B cell (primary cell): ENCODE measurements at places on chromosomes 3 and 15. TPM values are rescaled to one million over a fixed set of nuclear protein-coding genes. Genes with fewer than 3 reads are reported as not detected.
A peak's percentile ranks its signal among the peaks of the same experiment; 100 is the strongest.

GRCh38 chr15:23686466-23687142, 501 bp downstream of the NDN start:
- no peaks in the 10 kb centered on the region for H3K36me3 ChIP-seq

DNA sequence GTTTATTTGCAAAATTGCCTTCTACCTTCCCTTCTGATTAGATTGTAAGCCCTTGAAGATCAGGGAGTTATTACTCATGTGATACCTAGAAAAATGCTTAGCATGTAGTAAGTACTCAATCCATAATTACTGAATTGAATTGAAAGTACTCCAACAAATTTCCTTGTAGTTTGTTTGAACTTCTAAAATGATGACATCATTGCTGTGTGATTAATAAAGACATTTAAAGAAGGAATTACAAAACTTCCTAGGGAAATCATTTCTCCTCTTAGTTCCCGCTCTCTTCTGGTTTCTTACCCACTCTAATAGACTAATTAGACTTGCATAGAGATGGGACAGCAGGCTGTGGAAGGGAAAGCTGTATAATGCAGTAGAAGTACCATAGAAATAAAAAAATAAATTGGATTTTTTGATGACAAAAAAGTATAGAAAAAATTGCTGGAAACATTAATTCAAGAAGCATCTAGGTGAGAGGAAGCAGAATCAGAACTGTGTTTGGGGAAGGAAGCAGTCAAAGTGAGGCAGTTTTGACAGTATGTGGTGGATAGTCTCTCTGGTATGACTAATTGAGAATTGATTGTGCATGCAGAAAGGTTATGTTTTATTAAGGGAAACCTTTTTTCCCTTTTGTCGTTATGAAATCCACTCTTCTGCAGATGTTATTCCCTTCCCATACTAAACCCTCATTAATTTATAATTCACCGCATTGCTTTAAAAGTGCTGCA, 93.0 kb downstream of the ALCAM start:
- no peak overlapping the region for H3K27ac ChIP-seq
- DNase-seq: no peak
- H3K4me1 ChIP-seq: no peaks in the 10 kb centered on the region
- H3K36me3 ChIP-seq: no peaks in the 10 kb centered on the region
- H3K4me3 ChIP-seq: no peak overlapping the region

DNA sequence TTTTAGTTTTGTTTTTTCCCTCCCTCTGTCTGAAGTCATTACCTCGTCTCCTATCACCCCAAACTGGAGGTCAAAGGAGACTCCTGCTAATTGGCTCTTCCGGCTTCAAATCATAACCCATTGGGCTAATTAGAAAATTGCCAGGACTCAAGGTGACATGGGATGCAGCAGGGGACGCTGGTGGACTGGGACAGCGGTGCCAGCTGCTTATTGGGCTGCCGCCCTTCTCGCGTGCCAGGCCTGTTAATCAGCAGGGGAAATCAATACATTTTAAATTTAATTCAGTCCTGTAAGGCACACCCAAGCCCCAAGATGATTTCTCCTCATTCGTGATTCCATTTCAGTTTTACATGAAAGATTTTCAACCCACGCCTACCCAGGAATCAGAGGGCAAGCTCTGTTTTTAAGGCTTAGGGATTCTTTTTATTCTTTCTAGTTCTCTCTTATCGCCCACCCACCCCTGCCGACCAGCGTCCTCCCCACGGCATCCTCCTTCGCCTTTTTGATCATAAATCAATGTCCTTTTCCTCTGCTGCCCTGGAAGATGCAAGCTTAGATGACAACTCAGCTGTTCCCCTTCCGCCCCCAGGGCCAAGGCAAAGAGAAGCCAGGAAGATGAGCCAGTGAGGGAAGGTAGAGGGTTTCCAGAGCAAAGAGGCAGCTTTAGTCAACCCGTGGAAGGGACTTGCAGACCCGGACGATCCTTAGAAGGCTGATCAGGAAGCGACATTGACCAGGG, 329.6 kb downstream of the UACA start:
- no peak for DNase-seq
- no peak overlapping the region for H3K27ac ChIP-seq
- no peaks in the 10 kb centered on the region for H3K27me3 ChIP-seq
- H3K36me3 ChIP-seq: no peaks in the 10 kb centered on the region
- no peak overlapping the region for H3K4me3 ChIP-seq

- no peaks in the 10 kb centered on the region for H3K27me3 ChIP-seq
- no peak overlapping the region for H3K4me3 ChIP-seq
- no peaks in the 10 kb centered on the region for H3K4me1 ChIP-seq
- H3K27ac ChIP-seq: no peak overlapping the region
- peaks cover 53% of the 10 kb centered on the region for H3K36me3 ChIP-seq
Measured at GRCh38 chr15:90641581-90642463, 75.3 kb upstream of the BLM start.

DNA sequence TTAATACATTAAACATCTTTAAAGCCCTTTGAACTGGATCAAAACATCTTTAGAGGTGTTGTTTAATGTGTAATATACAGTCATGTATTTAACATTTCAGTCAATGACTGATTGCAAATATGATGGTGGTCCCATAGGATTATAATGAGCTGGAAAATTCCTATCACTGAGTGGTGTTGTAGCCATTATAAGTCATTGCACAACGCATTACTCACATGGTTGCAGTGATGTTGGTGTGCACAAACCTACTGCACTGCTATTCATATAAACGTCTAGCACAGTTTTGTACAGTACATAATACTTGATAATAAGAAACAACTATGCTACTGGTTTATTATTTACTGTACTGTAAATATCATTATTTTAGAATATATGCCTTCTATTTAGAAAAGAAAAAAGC, 75.6 kb downstream of the DTWD1 start:
- no peak for DNase-seq
- H3K4me3 ChIP-seq: no peak overlapping the region
- no peaks in the 10 kb centered on the region for H3K27me3 ChIP-seq
- no peak overlapping the region for H3K27ac ChIP-seq
- H3K36me3 ChIP-seq: no peaks in the 10 kb centered on the region
- no peaks in the 10 kb centered on the region for H3K4me1 ChIP-seq

DNA sequence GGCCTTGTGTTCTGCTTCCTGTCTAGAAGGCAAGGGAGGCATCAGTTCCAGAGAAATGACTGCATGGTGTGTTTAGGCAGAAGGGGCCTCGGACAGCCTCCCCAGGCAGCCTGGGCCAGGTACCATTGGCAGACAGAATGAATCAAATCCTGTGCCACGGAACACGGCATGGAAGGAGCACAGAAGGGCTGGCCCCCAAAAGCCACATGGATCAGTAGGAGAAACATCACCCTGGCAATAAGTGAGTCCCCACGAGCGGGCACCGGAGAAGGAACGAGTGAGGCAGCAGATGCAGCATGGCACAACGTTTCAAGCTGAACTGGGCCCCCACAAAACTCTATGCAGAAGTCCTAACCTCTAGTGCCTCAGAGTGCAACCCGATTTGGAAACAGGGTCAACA, 223.2 kb downstream of the ADAMTS17 start:
- H3K4me3 ChIP-seq: no peak overlapping the region
- no peaks in the 10 kb centered on the region for H3K27me3 ChIP-seq
- no peak for DNase-seq

DNA sequence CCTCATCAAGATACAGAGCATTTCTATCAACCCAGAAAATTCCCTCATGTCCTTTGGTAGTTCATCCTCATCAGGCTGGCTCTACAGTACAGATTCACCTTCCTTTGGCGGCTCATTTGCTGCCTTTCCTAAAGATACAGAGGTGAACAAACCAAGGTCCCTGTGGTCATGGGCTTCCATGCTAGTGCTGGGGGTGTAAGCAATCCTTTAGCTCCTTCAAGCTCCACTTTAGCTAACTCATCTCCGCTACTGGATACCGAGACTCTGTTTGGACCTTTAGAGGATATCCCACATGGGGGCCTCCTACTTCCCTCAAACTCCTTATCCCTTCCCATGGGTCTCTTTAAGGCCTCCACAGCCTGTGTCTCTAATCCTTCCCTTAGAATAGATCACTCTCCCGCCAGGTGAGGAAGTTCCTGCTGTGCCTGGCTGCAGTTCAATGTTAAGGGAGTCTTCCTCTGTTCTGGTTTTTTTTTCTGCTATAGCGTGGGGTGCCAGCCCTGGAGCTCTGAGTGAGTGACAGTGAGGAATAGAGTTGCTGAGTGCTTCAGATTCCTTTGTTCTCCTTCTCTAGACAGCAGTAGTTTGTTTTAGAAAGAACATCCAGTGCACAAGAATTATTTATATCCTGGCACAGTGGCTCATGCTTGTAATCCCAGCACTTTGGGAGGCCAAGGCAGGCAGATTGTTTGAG, 30.7 kb downstream of the CLEC3B start:
- no peak for DNase-seq
- H3K4me3 ChIP-seq: no peak overlapping the region
- no peaks in the 10 kb centered on the region for H3K36me3 ChIP-seq
- H3K27me3 ChIP-seq: no peaks in the 10 kb centered on the region
- no peak overlapping the region for H3K27ac ChIP-seq

- no peak overlapping the region for H3K4me3 ChIP-seq
- no peak overlapping the region for H3K27ac ChIP-seq
Measured at GRCh38 chr3:150253622-150254021, 154.5 kb upstream of the TSC22D2 start.

GRCh38 chr15:99170476-99171065, 65.7 kb downstream of the SYNM start:
- no peaks in the 10 kb centered on the region for H3K36me3 ChIP-seq
- H3K4me3 ChIP-seq: no peak overlapping the region
- H3K4me1 ChIP-seq: peaks cover 13% of the 10 kb centered on the region
- no peak overlapping the region for H3K27ac ChIP-seq

- DNase-seq: no peak
- no peaks in the 10 kb centered on the region for H3K4me1 ChIP-seq
- no peaks in the 10 kb centered on the region for H3K27me3 ChIP-seq
- H3K36me3 ChIP-seq: no peaks in the 10 kb centered on the region
Measured at GRCh38 chr3:41296556-41296955, 97.3 kb downstream of the CTNNB1 start.

- H3K36me3 ChIP-seq: no peaks in the 10 kb centered on the region
- peak; percentile 12 for DNase-seq
- H3K4me1 ChIP-seq: no peaks in the 10 kb centered on the region
Measured at GRCh38 chr15:62254137-62254934, 89.3 kb upstream of the C2CD4B start.

GRCh38 chr15:101018450-101018849, 99.3 kb downstream of the LRRK1 start:
- H3K27me3 ChIP-seq: no peaks in the 10 kb centered on the region
- no peak for DNase-seq
- H3K4me3 ChIP-seq: no peak overlapping the region
- no peak overlapping the region for H3K27ac ChIP-seq
- peaks cover 55% of the 10 kb centered on the region for H3K36me3 ChIP-seq
- H3K4me1 ChIP-seq: no peaks in the 10 kb centered on the region

GRCh38 chr15:90035840-90036230, 34.7 kb downstream of the ZNF710 start:
- H3K27ac ChIP-seq: no peak overlapping the region
- no peaks in the 10 kb centered on the region for H3K36me3 ChIP-seq
- H3K4me1 ChIP-seq: peaks cover 46% of the 10 kb centered on the region
- no peak overlapping the region for H3K4me3 ChIP-seq

GRCh38 chr15:100107606-100108225, 234.1 kb downstream of the ADAMTS17 start:
- H3K4me1 ChIP-seq: no peaks in the 10 kb centered on the region
- no peak overlapping the region for H3K4me3 ChIP-seq
- no peaks in the 10 kb centered on the region for H3K27me3 ChIP-seq
- H3K27ac ChIP-seq: no peak overlapping the region
- no peak for DNase-seq

DNA sequence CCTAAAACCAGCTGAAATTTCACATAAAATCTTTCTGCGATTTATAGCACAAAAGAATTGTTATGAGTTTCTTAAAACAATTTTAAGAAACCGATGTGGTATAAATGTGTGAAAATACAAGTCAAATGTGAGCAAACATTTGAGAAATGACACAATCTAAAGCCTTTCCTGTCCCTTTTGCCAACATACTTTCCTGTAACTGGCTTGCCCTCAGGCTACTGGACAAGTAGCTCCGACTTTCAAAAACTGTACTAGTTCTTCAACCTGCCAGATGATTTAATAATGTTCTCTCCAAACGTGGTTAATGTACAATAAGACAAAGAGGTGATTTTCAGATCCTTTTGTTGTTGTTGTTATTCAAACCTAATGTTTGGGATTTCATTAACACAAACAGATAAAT, 105.9 kb upstream of the ARHGEF26 start:
- H3K4me1 ChIP-seq: no peaks in the 10 kb centered on the region
- no peaks in the 10 kb centered on the region for H3K36me3 ChIP-seq
- no peaks in the 10 kb centered on the region for H3K27me3 ChIP-seq
- H3K4me3 ChIP-seq: no peak overlapping the region

GRCh38 chr3:123476967-123477750, 28.3 kb upstream of the ADCY5 start:
- no peaks in the 10 kb centered on the region for H3K27me3 ChIP-seq
- no peak overlapping the region for H3K4me3 ChIP-seq
- DNase-seq: no peak
- H3K36me3 ChIP-seq: no peaks in the 10 kb centered on the region

DNA sequence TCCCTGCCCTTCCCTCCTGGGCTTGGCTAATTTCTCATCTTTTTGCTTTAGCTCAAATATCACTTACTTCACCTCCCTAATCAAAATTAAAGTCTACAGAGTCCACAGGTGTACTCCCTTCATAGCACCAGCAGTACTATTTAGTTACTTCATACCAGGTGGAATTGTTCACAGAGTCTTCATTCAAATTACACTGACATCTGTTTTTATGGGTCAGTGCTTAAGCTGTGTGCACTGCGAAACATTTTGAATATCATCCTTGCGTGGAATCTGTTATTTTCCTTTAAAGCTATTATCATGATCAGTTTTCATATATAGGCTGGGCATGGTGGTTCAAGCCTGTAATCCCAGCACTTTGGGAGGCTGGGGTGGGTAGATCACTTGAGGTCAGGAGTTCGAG, 2.7 kb upstream of the SERF2 start:
- H3K4me3 ChIP-seq: peak overlapping the region; percentile 9
- peak; percentile 79 for DNase-seq
- H3K27ac ChIP-seq: peak overlapping the region; percentile 75
- no peaks in the 10 kb centered on the region for H3K27me3 ChIP-seq

- no peaks in the 10 kb centered on the region for H3K4me1 ChIP-seq
- no peak overlapping the region for H3K27ac ChIP-seq
- H3K4me3 ChIP-seq: no peak overlapping the region
- no peaks in the 10 kb centered on the region for H3K36me3 ChIP-seq
Measured at GRCh38 chr3:144343343-144343742, 371.7 kb downstream of the DIPK2A start.

- no peak overlapping the region for H3K27ac ChIP-seq
- DNase-seq: no peak
- H3K36me3 ChIP-seq: no peaks in the 10 kb centered on the region
Measured at GRCh38 chr3:170614214-170614966, 28.5 kb upstream of the SLC7A14 start.

TP63 gene
- 1.6 and 2.0 TPM in 2 replicates for polyA plus RNA-seq

BFSP2 gene
- 0.50 and 0.60 TPM in 2 replicates for polyA plus RNA-seq

LMAN1L gene
- polyA plus RNA-seq: 0.60 and 1.1 TPM in 2 replicates

HTR3E gene
- not detected in 2 replicates for polyA plus RNA-seq

SMCO1 gene
- polyA plus RNA-seq: not detected in 2 replicates

RPUSD2 gene
- polyA plus RNA-seq: 5.0 and 9.8 TPM in 2 replicates

GOLGA6A gene
- 0.31 TPM in 1 of 2 replicates, not detected in the other for polyA plus RNA-seq

STRC gene
- polyA plus RNA-seq: 1.3 and 1.7 TPM in 2 replicates

SERPINI2 gene
- polyA plus RNA-seq: 0.27 TPM in 1 of 2 replicates, not detected in the other

PLA2G4D gene
- polyA plus RNA-seq: not detected in 2 replicates

CHRNB4 gene
- not detected in 2 replicates for polyA plus RNA-seq
